GM13976 (cell line): ENCODE measurements at places on chromosomes 12 and 14.
A peak's percentile ranks its signal among the peaks of the same experiment; 100 is the strongest.

DNA sequence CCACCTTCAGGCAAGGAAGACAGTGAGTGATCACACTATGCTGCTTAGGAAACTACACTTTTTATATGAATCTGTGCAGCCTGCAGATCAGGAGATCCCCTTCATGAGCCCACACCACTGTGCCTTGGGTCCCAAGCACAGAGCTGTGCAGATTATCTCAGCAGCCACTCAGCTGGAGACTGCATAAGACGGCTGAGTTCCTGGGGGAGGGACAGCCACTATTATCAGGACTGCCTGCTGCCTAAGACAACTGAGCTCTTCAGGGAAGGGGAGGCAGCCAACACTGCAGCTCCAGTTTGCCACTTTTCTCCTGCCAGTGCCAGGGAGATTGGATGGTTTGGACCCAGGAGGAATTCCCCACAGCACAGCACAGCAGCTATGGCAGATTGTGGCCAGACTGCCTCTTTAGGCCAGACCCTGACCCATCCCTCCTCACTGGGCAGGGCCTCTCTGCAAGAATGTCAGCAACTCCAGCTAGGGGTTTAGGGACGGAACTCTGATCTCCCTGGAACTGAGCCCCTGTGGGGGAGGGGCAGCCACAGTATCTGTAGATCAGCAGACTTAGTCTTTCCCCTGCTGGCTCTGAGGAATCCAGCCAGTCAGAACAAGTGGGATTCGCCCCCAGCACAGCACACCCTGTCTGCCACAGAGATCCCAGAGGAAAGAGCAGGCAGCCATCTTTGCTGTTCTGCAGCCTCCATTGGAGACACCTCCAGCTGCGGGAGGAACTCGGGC, 141.3 kb downstream of the KLHL28 start:
- DNase-seq = no peak

DNA sequence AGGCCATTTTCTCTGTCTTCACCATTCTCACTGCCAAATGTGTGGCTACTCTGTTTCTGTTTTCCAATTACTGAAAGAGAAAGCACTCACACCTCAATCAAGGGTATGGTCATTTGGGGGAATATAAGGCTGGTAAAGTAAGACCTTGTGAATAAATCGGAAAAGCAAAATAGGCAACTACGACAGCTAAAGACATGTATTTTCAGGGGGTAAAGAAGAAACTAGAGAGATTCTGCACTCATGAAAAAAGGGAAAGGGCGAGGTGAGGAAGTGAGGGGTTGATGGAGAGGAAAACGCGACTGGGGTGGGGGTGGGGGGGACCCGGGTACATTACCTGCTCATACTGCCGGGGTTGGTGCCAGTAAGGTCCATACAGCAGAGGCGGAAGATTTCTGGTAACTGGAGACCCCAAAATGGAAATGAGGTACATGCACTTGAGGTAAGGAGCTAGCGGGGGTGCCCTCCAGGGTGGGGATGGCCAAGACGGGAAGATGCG, 19.3 kb downstream of the CHD8 start:
- DNase-seq = no peak

DNA sequence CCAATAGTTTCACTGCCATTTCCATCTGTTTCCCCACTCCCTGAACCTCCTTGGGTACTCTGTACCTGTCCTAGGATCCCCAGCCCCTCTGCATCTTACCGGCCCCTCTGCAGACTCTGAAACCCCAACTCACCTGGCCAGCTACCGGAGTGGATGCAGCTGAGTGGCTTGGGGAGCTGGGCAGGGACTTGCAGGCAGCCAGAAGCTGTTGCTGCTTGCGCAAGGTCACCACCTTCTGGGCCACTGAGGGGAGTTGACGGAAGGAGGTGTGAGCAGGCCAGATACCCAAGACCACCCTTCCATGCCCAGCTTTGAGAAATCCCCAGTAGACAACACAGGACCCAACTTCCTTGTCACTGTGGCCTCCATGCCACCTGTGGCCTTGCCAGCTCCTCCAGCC, 6.3 kb downstream of the AGAP2 start:
- no peak for DNase-seq

- no peak for DNase-seq
Observed at GRCh38 chr12:113093409-113094101, 37.0 kb downstream of the DTX1 start.

GRCh38 chr12:46562625-46563225, 190.2 kb upstream of the SLC38A2 start:
- no peak for DNase-seq

DNA sequence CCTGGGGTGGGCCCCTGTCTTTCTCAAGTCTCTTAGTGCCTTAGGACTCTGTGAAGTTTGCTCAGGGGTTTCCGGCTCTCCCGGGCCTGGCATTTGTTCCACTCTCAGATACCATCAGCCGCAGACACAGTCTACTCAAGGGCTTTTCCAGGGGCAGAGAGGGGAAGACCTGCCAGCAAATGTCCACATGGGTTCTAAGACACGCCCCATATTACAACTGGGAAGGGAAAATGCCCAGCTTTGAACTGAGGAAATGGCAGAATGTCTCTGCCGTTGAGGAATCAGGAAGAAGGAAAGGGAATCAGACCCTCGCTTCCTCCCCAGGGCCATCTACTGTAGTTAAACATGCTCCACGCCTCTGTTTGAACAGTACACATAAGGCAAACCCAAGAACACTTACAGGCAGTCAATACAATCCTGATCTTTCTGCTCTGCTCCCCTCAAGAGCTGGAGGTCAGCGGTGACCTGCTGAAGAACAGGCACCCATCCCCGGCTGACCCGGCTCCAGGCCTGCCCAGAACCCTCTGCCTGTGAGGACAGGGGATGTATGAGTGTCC, 7.9 kb downstream of the CCDC85C start:
- DNase-seq = no peak

GRCh38 chr12:129723260-129723659, 180.6 kb downstream of the TMEM132D start:
- DNase-seq = no peak

DNA sequence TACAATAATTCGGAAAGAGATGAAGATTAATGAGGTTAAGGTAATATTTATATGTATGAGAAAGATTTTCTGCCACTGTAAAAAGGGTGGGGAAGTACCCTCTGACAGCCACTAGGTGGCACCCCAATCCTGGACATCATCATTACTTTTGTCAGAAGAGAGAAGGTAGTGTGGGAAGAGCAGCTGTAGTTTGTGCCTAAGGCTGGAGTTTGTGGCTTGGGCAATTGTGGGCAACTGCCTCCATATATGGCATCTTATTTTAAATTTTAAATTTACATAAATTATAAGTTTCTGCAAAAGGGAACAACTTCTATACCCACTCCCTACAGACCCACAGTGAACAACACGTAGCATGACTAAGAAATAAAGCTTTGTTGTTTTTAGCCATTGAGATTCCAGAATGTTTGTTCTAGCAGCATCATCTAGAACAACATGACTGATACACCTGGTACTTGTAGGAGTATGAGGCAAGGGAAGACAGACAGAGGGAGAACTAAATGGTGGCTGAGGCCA, 34.4 kb upstream of the SYCP3 start:
- DNase-seq = peak; percentile 79

- DNase-seq = no peak
Observed at GRCh38 chr12:68007466-68007865, 18.2 kb downstream of the IFNG-AS1 start.

DNA sequence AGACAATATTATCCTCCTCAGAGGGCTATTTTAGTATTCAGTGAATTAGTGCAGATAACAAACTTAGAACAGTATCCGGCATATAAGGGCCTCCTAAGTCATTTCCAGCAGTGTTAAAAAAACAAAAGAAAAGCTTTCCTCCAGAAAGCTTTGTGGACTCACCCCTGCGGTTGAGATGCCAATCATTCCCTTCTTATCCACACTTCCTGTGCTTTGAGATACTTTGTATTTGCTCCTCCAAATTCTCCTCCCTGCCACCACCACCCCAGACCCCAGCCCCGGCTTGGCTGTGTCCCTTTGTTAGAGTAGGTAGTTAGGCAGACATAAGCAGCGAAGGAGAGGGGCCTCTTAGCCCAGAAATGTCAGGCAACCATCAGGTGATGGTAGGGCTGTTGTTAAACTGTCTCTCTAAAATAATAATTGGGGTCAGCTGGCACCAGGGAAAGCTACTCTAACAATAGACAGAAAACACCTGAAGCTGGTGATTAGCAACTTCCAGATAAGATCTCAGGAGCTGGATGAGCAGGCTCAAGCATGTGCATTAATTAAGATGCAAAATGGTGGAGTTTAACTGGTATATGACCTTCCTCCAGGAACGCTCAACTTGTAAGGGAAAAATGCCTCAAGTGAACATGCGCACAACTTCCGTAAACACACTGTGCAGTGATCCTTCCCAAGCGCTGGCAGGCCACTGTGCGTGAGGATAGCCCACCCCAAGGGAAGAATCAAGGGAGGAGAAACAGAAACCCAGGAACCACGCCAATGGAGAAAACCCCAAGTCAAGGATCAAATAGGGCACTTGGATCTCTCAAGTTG, 152.1 kb upstream of the EEA1 start:
- no peak for DNase-seq

DNA sequence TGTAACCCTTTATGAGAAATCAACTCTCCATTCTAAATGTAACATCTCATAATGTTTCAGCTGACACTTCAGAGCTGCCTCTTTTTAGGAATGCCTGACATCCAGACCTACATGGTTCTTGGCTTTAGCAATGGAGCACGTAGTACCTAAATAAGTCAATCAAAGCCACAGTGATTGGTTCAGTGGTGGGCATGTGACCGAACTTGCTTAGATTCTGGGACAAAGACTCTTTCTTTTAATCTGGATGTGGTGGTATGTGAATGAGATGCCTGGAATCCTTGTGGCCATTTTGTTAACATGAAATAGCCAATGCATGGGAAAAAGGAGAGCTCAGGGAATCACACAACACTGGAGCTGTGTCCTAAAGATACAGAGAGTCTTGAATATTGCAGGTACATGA, 11.8 kb downstream of the GPR65 start:
- no peak for DNase-seq

- no peak for DNase-seq
Observed at GRCh38 chr12:24244801-24245200, 295.3 kb upstream of the SOX5 start.

GRCh38 chr14:52481864-52482263, 70.4 kb downstream of the TXNDC16 start:
- DNase-seq = no peak

GRCh38 chr12:62900686-62901272, 34.2 kb downstream of the PPM1H start:
- no peak for DNase-seq

DNA sequence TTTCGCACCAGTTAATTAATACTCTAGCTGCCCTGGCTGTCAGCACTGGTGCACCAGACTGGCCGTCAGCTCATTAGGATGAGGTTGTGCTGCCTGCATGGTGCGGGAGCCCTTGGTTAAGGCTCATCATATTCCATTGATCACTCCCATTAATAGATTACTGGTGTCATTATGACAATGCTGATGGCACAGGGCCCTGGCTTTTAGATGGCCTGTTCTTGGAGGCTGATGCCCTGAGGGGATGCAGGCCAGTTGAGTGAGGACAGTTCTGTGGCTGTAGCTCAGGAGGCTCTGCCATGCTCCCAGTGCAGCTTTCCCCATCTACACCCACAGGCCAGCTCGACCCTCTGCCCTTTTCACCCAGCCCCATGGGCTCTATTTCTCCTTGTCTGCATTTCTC, 126.6 kb downstream of the PRMT8 start:
- DNase-seq = no peak

GRCh38 chr14:103398427-103399195, 13.4 kb downstream of the MARK3 start:
- DNase-seq = no peak

DNA sequence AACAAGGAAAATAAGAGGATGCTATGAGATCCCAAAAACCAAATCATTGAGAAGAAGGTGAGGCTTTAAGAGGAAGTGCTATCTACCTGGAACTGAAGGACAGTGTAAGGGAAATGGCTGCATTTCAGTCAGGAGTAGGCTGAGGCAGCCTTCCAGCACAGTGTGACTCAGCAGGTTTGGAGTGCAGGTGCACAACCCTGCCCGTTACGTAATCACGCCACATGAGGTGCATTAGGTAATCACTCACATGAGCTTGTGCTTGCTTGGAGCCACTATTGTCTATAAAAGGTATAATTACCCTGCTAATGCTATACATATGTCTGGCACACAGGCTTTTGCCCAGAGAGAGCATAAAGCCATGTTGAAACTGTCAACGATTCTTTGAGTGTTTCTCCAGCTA, 74.9 kb downstream of the DIO2 start:
- no peak for DNase-seq

GRCh38 chr14:67492538-67492937, 4.0 kb upstream of the TMEM229B start:
- DNase-seq = no peak

GRCh38 chr12:78672033-78672432, 192.5 kb upstream of the SYT1 start:
- no peak for DNase-seq

- DNase-seq = peak; percentile 37
Observed at GRCh38 chr12:99386907-99387306, 260.6 kb upstream of the GARIN6 start.

GRCh38 chr12:105322070-105322469, 8.4 kb upstream of the C12orf75 start:
- DNase-seq = no peak

DNA sequence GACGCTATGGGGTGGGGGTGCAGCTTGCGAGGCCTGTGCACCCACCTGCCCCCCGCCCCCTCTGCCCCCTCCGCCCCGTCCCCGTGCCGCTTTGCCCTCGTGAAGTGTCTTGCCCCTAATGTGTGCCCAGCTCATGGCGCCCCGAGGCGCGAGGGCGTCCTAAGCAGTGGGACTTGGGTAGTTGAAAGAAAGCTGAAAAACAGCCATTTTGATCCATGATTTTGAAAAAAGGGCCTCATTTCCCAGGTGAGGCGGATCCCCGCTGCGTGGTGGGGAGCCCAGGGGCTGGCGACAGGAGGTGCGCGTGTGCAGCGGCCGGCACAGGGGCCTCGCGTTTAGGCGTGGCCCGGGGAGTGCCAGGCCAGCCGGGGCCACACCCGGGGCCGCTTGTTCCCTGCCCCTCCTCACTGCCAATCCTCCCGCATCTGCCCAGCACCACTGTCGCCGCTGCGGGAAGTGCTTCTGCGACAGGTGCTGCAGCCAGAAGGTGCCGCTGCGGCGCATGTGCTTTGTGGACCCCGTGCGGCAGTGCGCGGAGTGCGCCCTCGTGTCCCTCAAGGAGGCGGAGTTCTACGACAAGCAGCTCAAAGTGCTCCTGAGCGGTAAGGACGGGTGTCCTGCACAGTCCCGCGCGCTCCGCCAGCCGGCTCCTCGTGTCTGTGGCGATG, 11.8 kb downstream of the ZFYVE21 start:
- DNase-seq = no peak

- DNase-seq = no peak
Observed at GRCh38 chr12:41627476-41627875, 439.4 kb downstream of the PDZRN4 start.

DNA sequence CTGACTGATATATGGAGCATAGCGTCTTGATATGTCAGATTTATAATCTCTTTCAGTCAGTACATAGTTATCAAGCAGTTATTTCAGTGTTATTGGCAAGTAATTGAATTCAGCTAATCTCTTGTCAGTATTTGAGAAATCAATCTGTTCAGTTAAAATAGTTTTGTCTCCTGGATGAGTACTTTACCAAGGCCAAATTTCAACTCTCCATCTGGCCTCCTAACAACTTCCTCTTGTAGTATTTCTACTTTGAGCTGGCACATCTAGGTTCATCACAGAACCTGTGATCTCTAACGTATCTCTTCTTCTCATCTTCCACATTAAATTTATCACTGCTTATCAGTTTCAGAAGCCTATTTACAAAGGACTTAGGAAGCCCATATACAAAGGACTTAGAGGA, 690.5 kb downstream of the C12orf50 start:
- DNase-seq = no peak
